ENCODE measurements at places on chromosomes 12 and 14.

DNA sequence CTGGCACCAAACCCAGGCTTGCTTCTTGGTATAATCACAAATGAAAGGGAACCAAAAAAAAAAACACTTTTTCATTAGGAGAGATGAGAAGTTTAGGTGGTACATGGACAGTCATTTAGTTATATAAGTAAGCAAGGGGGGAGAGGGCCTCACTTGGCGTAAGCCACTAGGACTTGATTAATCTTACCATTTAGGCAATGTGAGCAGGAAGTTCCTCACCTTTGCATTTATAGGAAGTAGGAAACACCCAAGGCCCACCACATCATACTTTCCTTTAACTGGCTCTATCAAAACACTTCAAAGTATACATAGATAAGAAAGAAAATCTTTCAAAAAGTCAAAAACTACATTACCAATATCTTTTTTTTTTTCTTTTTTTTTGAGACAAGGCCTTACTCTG is 6.7 kb upstream of the RPS6KA5 start:
- DNase-seq, result no peak

- DNase-seq, result no peak
Observed at GRCh38 chr12:74801625-74802024, 264.0 kb downstream of the ATXN7L3B start.

DNA sequence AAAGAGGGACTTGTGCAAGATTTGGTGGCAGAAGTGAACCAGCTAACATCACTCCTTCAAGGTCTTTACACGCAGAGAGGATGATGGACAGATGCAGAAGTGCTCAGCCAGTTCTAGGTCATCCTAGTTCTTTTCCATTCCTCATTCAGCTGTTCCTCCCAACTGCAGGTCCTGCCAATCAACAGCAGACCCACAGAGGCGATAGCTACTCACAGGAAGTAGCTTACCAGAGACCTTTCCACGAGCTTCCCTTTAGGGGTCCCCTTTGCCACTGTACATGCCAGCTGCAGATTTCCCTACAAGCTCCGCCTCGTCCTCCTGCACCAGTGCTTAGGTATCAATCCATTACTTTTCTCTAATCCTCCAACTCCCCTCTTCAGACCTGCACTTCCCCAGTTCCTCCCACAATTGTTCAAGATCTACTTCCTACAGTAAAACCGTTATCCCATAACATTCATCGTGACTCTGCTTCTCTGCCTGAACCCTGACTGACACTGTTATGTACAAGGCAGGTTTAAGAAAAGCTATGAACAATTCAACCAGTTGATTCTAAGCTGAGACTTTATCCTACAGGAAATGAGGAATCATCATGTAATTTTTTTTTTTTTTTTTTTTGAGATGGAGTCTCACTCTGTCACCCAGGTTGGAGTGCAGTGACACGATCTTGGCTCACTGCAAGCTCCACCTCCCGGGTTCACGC is 22.5 kb downstream of the RECQL start:
- DNase-seq, result no peak

GRCh38 chr12:122872815-122873361 is 23.0 kb downstream of the VPS37B start:
- DNase-seq, result no peak
